GM23338 (cell line): ENCODE measurements at places on chromosomes 3 and 15. TPM values are rescaled to one million over a fixed set of nuclear protein-coding genes. Genes with fewer than 3 reads are reported as not detected.

Gene P2RY14
- 0.95 and 1.2 TPM in 2 replicates for polyA plus RNA-seq

Gene RTP1
- 5.4 and 6.3 TPM in 2 replicates for polyA plus RNA-seq

Gene TGM4
- not detected in 2 replicates for polyA plus RNA-seq

Gene FANCD2OS
- 0.94 TPM in 1 of 2 replicates, not detected in the other for polyA plus RNA-seq

Gene ADAMTS7
- polyA plus RNA-seq, result 11.2 and 11.6 TPM in 2 replicates

Gene EIF4E3
- 5.8 and 6.0 TPM in 2 replicates for polyA plus RNA-seq

Gene WNT5A
- polyA plus RNA-seq, result 0.53 and 0.82 TPM in 2 replicates

DNA sequence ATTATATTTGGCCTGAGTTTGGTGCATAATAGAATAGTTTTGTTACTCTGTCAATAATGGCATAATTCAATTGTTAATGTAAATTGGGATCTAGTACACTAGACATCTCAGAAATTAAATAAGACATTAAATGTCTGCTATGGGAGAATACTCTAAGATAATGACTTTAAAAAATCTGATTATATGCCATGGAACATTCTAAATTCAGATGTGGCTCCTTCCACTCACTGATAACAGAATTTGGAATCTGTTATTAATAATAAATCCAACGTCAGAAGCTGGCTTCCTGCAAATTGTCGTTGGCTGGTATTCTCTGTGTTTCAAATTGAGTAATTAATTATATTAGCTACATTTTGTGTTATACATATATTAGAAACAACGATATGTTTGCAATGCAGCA is 258.1 kb downstream of the CNTN6 start:
- DNase-seq, result no peak

DNA sequence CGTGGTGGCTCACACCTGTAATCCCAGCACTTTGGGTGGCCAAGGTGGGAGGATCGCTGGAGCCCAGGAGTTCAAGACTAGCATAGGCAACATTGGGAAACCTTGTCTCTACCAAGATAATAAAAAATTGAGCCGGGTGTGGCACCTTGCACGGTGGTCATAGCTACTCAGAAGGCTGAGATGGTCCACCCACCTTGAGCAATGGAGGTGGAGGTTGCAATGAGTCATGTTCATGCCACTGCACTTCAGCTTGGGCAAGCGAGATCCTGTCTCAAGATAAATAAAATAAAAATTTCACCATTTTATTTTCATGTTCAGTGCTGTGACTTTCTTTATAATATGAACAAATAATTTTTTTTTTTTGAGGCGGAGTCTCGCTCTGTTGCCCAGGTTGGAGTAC is 12.5 kb downstream of the MAPK6 start:
- no peak for DNase-seq

DNA sequence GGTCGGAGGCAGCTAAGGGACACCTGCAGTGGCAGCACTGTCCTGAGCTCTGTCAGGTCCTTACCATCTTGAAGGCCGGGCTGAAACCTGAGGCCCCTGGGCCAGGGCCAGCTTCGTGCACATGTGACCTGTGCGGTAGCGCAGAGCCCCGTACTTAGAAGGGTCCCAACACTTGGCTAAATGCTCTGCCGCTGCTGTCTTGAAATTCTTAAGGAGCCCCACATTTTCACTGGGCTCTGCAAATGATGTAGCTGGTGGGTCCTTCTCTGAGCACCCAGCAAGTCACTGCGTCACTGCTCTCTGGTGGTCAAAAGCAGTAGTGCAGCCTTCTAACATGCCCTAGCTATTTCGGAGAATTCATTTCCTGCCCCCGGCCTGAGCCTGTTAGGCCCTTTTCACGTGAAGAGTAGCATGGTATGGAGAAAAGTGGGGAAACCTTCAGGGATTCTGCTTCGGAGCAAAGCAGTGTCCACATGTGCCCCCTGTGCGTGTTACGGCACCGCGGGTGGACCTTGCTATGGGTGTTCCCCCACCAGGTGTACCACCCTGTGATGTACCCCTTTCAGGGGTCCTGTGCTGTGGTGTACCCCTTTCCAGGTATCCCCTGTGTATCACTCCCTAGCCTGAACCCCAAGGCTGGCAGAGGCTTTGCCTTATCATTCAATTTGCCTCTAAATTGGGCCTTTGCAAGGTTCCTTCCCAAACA is 79.7 kb downstream of the TMEM266 start:
- peak; percentile 95 for DNase-seq

GRCh38 chr3:41603807-41604206 is 358.1 kb downstream of the ULK4 start:
- no peak for DNase-seq

DNA sequence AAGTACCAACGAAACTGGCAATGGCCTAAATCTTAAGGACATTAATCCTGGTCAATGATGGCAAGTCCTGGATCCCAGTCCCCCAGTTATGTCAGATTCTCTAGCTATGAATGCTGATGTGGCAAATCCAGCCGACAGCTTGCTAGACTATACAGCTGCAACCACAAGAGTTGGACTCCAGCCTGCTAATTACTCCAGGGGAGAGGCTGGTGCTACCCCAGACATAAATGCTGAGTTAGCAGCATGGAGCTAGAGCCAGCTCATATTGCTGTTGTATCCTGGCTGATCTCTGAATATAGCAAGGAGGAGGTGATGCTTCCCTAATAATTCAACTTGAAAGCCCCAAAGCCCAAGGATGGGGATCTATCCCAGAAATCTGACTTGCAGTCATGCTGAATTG is 207.1 kb downstream of the LRRN1 start:
- no peak for DNase-seq

DNA sequence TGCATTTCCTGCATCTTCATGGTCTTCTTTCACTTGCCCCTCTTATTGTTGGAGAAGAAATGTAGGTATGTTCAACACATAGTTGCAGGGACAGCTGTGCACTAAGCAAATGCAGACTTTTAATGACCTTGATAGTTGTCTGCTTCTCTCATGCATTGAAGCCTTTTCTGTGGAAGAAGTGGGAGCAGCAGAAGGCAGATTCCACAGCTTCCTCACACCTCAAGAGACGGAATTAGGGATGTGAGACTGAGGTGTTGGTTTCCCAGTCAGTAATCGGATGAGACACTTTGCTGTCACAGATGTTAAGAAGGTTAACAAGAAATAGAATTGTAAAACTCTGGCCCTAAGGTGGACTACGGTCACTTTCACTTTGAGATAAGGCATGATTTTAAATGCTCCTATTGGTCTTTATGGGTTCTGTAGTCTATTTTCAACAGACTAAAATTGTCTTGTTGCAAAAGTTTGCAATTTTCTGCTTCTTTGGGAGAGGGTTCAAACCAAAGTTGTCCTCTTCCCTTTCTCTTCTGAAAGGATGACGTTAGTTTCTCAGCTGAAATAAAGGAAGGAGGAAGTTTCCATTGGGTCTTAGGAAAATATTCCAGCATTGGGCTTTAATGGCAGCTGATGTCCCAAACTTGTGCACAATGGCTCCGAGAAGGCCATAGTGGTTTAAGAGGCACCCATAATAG is 117.4 kb downstream of the LPP start:
- no peak for DNase-seq

GRCh38 chr15:37220949-37221670 is 120.8 kb upstream of the MEIS2 start:
- DNase-seq, result no peak

- DNase-seq, result no peak
Observed at GRCh38 chr15:39058351-39059131, 493.9 kb upstream of the RASGRP1 start.

GRCh38 chr15:76973362-76973743 is 21.6 kb upstream of the PSTPIP1 start:
- peak; percentile 92 for DNase-seq

GRCh38 chr15:97902140-97902780 is 58.2 kb upstream of the ARRDC4 start:
- DNase-seq, result no peak

DNA sequence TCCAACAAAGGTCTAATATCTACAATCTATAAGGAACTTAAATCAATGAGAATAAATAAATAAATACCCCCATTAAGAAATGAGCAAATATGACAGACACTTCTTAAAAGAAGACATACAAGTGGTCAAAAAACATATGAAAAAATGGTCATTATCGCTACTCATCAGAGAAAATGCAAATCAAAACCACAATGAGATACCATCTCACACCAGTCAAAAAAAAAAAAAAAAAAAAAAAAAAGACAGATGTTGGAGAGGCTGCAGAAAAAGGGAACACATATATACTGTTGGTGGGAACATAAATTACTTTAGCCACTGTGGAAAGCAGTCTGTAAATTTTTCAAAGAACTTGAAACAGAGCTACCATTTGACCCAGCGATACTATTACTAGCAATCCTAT is 31.6 kb upstream of the OR5H6 start:
- DNase-seq, result no peak

DNA sequence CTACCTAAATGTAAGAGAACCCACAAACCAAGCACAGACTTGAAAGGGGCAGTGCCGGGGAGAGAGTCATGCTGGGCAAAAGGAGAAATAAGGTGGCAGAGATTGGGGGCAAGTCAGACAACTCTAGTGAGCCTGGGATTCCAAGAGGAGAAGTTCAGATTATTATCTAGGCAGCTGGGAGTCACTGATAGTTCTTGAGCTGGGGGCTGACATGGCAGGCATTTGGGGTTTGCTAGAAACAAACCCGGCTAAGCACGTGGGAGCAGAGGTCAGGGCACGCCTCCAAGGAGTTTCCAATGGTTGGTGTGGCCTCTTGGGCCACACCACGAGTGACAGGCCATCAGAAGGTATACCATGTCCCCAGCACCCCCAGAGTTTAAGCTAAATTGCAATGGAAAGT is 27.6 kb downstream of the SLC6A6 start:
- DNase-seq, result no peak

- DNase-seq, result no peak
Observed at GRCh38 chr3:123546133-123546755, 38.6 kb downstream of the HACD2 start.

DNA sequence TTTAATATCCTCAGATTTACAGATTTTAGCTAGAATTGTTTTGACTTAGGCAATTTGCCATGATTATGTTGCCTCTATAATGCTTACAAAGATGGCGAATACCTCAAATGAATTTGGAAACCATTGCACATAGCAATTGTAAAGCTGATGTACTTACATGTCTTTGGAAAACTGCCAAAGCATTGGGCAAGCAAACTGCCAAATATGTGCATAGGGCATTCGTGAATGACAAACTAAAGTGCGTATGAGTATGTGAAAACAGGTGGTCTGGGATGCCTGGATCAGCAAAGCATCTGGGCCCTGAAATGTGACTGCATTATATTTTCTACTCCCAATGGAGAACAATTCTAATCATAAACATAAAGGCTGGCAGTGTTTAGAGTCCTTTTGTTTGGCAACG is 445.3 kb upstream of the ROBO1 start:
- no peak for DNase-seq

DNA sequence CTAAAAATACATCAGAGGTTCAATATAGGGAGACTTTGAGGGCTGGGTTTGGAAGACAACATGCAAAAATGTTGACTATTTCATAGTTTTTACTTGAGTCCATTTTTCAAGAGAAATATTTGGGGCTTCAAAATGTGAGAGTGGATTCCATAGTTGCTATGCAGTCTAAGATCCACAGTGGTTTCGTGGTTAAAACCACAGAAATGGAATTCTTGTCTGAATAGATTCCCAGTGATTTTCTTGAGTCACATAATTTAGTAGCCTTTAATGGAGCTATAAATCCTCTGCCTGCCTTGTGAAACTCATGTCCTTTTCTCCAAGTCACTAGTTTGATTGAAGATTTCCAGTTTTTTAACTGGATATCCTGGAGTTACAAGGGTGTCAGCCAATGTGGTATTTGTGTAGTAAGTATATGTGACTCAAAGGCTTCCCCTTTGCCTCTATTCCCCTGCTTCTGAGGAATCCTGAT is 94.7 kb upstream of the RBMS3 start:
- no peak for DNase-seq

DNA sequence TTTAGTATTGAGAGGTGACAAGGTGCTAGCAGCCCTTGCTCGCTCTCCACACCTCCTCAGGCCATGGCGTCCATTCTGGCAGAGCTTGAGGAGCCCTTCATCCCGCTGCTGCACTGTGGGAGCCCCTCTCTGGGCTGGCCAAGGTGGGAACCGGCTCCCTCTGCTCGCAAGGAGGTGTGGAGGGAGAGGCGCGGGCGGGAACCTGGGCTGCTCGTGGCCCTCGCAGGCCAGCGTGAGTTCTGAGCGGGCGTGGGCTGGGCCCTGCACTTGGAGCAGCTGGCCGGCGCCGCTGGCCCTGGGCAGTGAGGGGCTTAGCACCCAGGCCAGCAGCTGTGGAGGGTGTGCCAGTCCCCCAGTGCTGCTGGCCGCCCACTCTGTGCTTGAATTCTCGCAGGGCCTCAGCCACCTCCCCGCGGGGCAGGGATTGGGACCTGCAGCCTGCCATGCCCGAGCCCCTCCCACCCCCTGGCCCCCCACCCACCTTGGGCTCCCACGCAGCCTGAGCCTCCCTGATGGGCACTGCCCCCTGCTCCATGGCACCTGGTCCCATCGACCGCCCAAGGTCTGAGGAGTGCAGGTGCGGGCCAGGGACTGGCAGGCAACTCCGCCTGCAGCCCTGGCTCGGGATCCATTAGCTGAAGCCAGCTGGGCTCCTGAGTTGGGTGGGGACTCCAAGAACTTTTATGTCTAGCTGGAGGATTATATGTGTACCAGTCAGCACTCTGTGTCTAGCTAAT is 785.2 kb downstream of the DIPK2A start:
- no peak for DNase-seq

GRCh38 chr3:12288182-12289129 is at the start of gene PPARG:
Gene PPARG, plus strand, starts transcription at chr3:12289070. Its CDS starts 90,642 bp downstream, at chr3:12379712.
- DNase-seq, result peak; percentile 82

DNA sequence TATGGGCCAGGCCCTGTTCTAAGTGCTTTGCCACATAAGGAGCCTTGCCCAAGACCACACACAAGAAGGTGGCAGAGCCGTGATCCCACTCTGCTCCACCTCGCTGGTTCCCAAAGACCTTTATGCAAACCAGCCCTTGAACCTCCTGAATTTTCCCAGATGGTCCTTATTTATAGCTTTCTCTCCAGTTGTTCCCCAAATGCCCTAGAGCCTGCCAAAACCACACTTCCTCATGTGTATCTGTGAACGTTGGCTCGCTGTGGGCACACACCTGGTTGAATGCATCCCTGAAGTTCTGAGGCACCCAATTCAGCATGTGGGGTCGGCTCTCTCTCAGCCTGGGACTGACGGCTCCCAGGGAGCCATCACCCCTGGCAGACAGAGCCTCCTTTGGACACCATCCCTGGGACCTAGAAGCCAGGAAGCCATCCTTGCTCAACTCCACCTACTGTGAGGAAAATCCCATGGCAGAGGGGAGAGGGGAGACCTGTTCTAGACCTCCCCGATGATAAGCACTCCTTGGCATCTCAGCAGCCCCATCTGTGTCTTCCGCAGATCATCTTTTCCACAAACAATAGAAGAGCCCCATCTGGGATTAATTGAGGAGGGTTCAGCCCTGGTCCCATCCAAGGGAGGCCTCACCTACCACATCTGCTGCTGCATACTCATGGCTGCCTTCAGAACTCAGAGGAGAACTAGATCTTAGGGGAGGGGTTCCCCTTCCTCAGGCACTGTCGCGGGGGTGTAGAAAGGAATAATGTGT is 42.3 kb upstream of the LIMD1 start:
- DNase-seq, result no peak

DNA sequence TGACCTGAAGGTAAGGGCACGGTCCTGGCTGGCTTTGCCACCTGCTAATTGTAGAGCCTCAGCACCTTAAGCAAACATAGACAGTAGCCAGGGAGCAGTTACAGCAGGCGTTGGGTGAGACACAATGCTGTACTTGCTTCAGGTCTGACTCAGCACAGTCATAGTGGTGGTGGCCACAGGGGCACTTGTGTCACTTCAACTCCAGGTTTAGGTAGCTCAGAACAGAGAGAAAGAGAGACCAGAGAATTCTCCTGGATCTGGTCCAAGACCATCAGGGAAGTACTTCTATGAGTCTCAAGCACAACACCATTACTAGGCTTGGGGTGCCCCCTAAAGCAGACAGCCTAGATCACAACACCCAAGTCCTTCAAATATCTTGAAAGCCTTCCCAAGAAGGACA is 204.4 kb downstream of the OTOL1 start:
- DNase-seq, result peak; percentile 69
